Hematopoietic multipotent progenitor cell treated with erythropoietin and hydrocortisone succinate and interleukin-3 and kit ligand, for 17 days (in vitro differentiated cells): ENCODE measurements at places on chromosomes 13 and 19.
A peak's percentile ranks its signal among the peaks of the same experiment; 100 is the strongest.

DNA sequence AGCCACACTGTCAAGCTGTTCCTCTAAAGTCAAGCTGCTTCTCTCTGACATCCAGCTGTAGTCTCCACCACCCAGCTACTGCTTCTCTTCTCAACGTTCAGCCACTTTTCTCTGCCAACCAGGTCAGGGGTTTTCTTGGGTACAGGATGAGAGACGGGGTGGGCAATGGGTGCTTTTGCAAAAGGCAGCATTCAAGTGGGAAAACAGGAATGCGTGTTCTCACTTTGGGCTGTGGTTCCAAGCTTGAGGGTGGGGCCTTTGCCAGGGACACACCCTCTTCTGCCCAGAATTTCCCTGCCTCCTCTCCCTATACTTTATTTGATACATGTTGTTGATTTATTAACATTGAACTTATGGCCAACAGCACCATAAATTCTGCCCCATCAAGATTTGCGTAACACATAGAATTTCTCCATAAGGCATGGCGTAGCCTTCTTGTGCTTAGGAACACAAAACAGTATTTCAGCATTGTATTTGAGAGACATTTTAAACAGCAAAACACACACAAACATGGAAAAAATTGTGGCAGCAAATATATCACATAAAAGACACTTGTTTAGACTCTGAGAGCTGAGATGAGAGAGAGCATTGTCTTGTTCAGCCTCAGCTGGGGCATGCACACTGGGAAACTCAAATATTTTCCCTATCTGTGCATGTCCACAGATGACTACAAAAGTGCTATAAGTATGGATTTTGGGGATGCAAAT is 392.8 kb downstream of the SLITRK6 start:
- DNase-seq, result no peak

- DNase-seq, result no peak
Measured at GRCh38 chr19:39918183-39918651, 16.2 kb downstream of the FCGBP start.

- peak; percentile 25 for DNase-seq
Measured at GRCh38 chr19:40689339-40690049, 957 bp downstream of the NUMBL start.

- no peak for DNase-seq
Measured at GRCh38 chr19:36009633-36010379, 1.2 kb upstream of the SYNE4 start.

DNA sequence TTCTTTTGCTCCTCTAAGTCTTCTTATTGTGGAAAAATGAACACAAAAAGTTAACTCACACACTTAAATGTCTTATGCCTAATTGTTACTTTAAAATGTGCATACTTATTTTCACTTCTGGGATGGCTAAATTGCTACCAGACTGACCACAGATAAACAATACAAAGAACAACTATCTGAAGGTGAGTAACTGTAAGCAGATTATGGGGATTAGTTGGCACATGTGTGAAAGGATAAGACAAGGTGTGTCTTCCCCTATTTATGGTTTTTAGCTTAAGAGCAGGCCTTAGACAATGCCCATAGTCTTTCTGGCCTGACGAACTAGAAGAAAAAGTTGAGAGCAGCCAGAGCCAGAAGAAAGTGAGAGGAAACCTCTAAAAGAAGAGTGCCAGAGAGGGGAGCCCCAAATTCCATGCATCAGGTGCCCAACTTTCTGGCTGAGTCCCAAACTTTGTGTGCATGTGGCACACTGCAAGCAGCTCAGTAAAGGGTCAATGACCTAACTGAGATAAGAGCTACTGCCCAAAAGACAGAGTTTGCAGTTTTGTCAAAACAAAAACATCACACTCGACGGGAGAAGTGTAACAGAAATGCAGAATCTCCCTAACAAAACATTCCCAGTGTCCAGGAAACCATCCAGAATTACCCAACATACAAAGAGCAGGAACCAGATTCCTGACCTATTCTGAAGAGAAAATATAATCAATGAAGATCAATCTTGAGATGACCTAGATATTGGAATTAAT is 375.4 kb downstream of the KCNRG start:
- no peak for DNase-seq

DNA sequence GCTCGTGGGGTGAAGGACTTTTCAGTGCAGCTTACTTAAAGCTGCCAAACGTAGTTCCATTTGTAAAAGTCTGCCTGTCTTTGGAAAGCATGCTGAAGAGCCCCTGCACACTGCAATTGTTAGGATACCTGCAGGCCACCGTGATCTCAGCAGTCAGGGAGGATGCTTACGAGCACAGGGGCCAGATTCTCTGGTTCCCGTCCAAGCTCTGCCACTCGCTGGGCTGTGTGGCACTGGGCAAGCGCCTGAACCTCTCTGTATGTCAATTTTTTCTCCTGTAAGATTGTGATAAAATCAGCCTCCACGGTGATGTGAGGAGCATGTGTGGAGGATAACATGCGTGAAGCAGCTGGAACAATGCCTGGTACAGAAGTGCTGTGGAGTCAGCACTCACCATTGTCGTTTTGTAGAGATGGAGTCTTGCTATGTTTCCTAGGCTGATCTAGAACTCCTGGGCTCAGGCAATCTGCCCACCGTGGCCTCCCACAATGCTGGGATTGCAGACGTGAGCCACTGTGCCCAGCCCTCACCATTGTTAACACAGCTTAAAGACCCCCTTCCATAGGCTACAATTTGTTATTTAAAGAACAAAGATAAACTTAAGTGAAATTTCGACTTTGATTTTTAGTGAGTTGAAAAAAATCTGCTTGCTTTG is 3.5 kb downstream of the ADPRHL1 start:
- DNase-seq, result no peak

DNA sequence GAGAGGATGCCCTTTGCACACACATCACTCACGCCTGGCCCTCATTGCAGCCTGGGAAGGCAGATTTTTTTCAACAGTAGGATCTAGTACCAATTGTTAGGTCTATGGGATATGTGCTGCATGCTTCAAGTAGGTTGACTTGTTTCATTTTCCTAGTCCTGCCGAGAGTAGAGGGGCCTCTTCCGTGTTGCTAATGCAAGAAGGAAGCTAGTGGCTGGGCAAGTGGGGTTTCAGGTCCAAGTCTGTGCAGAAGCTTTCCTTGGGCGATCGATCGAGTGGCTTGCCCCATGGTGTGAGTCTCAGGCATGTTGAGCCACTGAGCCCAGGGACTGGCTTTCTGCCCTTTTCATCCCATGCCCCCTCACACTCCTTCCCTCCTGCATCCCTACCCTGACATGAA is 13.7 kb downstream of the ILF3 start:
- no peak for DNase-seq

DNA sequence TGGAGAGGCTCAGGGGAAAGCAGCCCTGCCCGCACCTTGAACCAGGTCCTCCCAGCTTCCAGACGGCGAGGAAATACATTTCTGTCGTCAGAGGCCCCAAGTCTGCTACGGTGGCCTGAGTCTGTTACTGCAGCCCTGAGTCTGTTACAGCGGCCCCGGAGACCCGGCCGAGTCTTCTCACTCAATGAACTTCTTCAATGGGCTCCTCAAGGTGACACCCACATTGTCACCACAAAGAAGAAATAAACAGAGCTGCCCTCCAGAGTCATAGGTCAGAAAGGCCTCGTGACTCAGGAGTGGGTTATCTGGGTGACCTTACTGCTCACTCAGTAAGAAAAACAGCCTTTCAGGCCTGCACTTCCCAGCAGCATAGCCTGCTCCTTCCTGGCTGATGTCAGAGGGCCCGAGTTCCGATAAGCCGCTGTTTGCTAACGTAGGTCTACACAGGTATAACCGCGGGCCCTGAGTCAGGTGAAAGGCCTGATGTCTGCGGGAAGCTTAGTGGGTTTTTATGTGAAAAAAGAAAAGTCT is 66.9 kb upstream of the TM9SF2 start:
- no peak for DNase-seq

- no peak for DNase-seq
Measured at GRCh38 chr13:60275208-60275607, 111.5 kb upstream of the DIAPH3 start.
